ENCODE measurements at places on chromosomes 12 and 14.
A peak's percentile ranks its signal among the peaks of the same experiment; 100 is the strongest.

- no peak for DNase-seq
Observed at GRCh38 chr12:127170226-127171180, 1096.5 kb upstream of the TMEM132C start.

DNA sequence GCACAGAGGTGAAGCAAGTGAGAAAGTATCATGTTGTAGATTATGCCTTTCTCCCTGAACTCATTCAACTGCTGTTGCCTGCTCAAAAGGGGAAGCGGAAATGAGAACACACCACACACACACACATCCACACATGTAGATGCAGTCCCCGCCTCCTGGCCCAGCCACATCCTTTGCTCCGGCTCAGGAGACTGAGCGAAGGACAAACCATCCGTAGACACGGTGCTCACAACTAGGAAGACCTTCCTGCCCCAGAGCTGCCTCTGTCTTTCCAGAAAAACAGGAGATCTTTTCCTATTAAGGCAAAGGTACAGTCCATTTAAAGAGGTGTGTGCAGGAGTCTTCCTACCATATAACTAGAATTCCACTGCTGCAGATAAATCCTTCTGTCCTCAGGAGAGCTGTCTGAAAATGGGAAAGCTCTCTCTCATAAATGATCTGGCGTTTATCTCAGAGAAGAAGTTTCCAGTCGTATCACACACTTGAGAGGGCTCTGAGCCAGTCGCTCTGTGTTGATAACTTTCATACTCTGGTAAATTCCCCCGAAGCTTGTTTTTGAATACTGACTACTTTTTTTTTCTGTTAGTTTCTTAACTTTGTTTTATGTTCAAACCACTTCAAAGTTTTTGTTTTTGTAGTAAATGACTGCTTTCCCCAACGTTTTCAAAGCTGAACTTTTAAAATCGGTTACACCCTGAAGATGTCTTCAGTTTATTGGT is at the start of gene TESPA1:
TESPA1 (minus strand) TSS at position 105 of the 719 bp plus-strand sequence. CDS start 10,200 bp downstream, outside the sequence.
- peak; percentile 70 for DNase-seq

DNA sequence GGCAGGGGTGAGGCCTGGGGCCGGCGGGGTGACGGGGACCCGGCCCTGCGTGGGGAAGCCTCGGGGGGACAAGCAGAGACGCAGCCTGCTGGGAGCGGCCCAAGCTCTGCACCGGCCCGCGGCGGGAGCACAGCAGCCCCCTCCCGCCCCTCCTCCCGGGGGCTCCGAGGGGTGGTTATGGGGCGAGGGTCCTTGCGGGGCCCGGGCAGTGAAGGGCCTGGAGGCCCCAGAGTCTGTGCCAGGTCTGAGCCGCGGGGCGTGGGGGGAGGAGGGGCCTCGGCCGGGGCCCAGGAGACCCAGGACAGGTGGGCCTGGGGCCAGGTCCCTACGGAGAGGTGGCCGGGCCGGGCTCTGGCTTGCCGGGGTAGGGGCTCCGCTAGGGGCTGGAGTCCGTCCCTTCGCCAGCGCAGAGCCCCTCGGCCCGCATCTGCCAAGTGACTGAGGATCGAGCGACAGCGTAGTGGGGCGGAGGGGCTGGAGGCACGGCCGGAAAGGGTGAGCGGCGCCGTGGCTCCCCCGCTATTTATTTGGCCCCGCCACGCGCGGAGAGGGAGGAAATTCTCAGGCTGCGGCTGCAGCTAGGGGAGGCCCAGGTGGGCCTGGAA is 495 bp downstream of the TMEM121 start:
- no peak for DNase-seq

- no peak for DNase-seq
Observed at GRCh38 chr12:47920913-47921312, 16.1 kb upstream of the VDR start.

- no peak for DNase-seq
Observed at GRCh38 chr14:20608383-20609110, 17.4 kb upstream of the RNASE12 start.

DNA sequence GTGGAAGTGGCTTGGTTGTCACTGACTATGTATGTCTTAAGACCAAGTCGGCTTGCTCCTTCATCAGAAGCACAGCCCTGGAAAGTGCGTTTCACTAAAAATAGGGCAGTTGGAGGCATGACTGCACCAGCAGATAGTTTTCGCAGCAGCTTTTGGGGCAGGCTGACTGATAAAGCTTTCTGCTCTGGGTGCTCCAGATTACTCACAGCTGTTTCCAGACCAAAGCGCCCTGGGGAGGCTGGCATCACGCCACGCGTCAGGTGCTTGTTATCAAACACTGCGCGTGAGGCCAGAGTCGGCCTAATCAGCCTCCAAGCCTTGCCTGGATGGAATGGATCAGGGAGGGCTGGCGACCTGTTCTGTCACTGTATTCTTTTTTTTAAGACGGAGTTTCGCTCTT is 13.3 kb upstream of the LRRC10 start:
- no peak for DNase-seq

DNA sequence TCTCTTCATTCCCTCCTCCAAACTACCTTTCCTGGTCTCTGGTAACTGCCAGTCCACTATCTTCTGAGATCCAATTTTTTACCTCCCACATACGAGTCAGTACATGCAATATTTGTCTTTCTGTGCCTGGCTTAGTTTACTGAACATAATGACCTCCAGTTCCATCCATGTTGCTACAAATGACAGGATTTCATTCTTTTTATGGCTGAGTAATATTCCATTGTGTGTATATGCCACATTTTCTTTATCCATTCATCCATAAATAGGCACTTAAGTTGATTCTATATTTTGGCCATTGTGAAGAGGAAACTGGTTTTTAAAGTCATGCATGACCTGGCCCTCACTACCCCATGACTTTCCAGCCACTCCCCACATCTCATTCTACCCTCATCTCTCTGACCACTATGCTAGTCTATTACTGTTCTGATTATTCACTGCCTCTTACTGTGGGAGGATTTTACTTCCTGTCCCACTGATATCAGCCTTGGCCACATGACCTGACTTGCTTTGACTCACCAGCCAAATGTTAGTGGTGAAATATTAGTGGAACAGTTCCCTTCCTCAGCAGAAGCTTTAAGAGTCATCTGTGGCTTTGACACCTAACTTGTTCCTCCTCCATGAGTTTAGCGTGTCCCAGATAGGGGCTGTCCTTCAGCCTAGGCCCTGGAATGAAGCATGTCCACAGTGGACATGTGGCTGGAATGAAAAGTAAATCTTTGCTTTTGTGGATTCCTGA is 52.2 kb downstream of the GOLGA5 start:
- DNase-seq = no peak

DNA sequence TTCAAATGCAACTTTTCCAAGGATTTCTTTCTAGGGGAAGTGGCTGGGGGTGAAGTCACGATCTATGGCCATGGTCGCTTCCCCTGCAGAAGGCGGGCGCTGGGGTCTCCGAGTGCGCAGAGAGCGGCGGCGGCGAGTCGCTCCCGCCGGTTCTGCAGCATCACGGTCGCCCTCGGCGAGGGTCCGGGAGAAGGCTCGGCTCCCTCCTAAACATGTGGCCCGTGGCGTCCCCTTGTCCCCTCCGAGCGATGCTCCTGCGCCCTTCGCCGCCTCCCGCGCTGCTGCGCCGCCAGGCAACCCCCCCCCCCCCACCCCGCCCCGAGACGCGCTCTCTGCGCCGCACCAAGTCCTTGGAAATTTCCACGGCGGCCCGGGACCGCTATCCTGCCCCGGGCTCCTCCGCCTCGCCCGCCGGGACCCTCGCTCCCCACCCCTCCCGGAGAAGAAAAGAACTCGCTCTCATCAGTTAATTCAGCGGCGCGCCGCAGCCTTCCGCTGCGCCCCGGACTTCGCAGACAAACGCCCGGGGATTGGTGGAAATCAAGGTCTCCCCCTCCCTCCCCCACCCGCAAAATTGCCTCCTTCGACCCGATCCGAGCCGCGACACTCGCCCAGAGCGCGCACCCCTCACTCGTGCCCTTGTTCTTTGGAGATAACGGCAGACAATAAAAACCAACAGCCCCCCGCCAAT is at the start of gene ST8SIA1:
ST8SIA1 (minus strand) TSS at position 298 of the 691 bp plus-strand sequence. CDS start 475 bp downstream, outside the sequence.
- DNase-seq = peak; percentile 35

DNA sequence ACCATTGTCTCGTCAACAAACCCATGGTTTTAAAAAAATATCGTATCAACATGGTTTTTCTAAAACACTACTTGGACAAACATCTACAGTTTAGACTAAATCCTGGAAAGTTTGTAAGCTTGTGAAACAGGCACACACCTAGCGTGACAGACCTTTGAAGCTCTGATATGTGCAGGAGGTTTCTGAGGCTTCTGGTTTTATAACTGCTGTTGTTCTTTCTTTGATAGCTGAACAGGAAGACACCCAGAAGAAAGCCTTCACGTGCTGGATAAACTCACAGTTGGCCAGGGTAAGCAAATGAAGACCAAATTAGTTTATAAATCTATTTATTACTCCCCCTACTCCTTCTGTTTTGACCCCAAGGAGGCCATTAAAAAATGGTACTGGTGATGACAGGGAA is 87.6 kb downstream of the SYNE2 start:
- no peak for DNase-seq

DNA sequence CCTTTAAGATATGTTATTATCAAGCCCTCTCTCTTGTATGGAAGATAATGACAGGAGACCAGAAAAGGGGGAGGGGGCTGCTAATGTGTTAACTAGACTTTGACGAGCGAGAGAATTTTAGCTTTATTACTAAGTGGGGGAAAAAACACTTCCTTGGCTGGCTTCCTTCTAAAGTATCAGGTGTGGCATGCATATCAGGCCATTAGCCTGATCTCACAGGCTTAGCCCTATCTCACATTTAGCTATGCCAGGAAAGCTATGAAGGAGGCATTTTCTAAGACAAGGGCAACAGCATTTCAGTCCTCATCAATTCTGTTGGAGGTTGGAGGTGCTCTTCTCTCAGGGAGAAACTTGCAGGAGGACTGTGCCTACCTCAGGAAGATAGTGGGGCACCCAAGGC is 9.9 kb downstream of the SSPN start:
- no peak for DNase-seq

- no peak for DNase-seq
Observed at GRCh38 chr12:108729612-108730364, 1.5 kb downstream of the CORO1C start.

DNA sequence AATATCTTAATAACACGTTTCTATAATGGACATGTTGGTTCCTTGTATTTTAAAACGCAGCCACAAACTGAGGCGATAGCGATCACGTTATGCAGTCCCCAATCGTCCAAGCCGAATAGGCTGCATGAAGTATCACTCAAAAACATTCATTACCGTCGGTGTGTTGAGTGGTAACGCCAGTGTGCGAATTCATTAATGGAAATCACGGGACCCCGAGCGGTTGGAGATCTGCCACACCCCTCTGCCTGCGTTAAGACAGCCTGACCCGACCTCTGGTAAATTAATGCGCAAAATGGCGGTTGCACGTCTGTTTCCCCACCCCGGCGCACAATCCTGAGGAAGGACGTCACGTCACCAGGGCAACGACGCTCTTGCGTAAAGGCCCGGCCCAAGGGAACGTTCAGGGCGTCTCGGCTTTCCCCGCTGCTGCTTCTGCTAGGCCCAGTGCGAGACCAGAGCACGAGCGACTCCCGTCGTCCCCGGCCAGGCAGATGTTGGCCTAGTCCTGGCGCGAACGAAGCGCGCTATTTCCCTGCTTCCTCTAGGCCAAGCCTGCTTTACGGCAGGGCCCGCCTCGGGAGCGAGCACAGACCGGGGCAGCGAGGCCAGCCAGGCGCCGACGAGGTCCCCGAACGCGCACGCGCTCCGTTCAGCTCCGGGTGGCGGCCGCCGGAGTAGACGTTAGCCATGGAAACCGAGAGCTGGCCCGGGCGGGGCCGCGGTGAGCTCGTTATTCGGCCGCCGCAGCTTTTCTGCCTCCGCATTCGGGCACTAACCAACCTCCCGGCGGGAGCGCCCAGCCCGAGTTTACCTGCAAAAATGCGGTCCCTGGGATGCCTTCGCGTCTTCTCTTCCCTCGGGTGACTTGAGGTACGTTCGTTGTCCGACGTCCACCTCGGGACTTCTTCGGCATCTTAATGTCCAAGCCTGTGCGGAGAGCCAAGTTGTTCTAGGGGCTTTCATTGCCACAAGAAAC is at the start of gene PCNX4:
PCNX4 (plus strand) TSS at position 374 of the 976 bp plus-strand sequence. CDS start 15,716 bp downstream, outside the sequence.
- DNase-seq = peak; percentile 88

DNA sequence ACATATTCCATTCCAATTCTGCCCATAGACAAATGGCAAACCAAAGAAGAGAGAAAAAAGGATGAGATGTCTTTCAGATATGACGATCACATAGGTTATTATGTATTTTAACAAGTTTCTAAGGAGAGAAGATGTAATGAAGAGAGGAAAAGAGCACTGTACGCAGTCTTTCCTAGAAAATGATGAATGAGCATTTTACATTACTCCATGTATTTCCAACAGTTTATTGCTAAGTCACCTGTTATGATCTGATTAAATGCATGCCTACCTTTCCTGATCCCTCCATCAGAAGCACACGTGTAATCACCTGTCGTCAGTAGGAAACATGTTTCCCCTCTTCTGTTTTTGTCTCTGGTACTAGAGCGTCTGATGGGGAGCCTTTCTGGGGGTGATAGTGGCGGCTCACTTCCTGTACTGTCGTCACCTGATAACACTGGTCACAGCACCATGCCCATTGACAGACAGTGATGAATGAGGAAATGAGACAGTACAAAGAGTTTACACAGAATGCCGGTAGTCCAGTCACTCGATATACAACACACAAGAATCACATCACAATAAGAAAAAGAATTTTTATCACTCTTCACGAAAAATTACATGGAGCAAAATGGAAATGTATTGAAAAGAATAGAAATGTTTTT is 161.6 kb downstream of the KCNC2 start:
- DNase-seq = no peak

DNA sequence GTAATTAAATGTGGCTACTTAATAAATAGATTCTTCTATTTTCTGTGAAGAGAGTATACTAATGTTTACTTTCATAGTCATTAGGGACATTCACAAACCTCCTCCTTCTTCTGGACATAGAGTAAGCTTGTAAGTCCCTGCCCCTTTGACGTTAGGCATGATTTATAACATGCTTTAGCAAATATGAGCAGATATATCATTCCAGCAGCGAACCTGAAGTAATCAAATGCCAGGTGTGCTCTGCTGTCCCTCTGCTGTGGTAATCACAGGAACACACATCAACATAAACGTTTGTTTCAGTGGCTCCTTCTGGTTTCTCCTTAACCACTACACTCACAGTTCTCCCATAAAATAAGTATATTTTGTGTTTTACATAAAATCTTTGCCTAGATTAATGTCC is 961.8 kb downstream of the FLRT2 start:
- no peak for DNase-seq

DNA sequence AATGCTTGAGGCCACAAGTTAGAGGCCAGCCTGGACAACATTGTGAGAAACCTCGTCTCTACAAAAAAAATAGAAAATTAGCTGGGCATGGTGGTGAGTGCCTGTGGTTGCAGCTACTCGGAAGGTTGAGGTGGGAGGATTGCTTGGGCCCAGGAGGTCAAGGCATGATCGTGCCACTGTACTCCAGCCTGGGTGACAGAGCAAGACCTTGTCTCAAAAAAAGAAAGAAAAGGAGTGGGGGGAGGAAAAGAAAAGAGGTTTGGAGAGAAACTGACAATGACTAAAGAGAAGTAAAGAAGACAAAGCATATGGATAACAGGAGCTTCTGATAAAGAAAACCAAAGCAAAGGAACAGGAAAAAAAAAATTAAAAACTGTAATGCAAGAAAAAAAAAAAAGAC is 37.4 kb upstream of the SELPLG start:
- DNase-seq = no peak

Measured in stimulated activated CD8-positive, alpha-beta memory T cell treated with anti-CD3 and anti-CD28 coated beads, Interleukin-2, amount 100 ng/mL, for 1 hour (primary cell).